H9 (cell line): ENCODE measurements at places on chromosomes 2 and 18.

GRCh38 chr18:29840089-29840488 is 1202.5 kb downstream of the DSC3 start:
- no peak for DNase-seq
- H3K27ac ChIP-seq, result no peak overlapping the region
- no peaks in the 10 kb centered on the region for H3K36me3 ChIP-seq
- H3K4me3 ChIP-seq, result no peak overlapping the region
- no peaks in the 10 kb centered on the region for H3K4me1 ChIP-seq

- peak; percentile 80 for DNase-seq
- H3K27me3 ChIP-seq, result no peaks in the 10 kb centered on the region
- H3K4me3 ChIP-seq, result peak overlapping the region; percentile 56; the same call in 1 of the 3 replicates
- H3K36me3 ChIP-seq, result peaks cover 9% of the 10 kb centered on the region
Measured at GRCh38 chr2:74006459-74006858, 21.7 kb downstream of the TET3 start.

GRCh38 chr2:161122772-161123530 is 37.3 kb upstream of the TANK start:
- H3K27ac ChIP-seq, result peak overlapping the region; percentile 7
- DNase-seq, result no peak
- H3K36me3 ChIP-seq, result no peaks in the 10 kb centered on the region
- H3K4me1 ChIP-seq, result peaks cover 4% of the 10 kb centered on the region

- DNase-seq, result no peak
- H3K4me1 ChIP-seq, result no peaks in the 10 kb centered on the region
- no peak overlapping the region for H3K27ac ChIP-seq
Measured at GRCh38 chr2:97969081-97970067, 26.4 kb downstream of the TMEM131 start.

GRCh38 chr2:98480598-98480997 is 35.9 kb downstream of the INPP4A start:
- no peaks in the 10 kb centered on the region for H3K27me3 ChIP-seq
- peaks cover 4% of the 10 kb centered on the region; the same call in 1 of the 2 replicates for H3K36me3 ChIP-seq
- H3K4me1 ChIP-seq, result no peaks in the 10 kb centered on the region; the same call in 1 of the 2 replicates
- no peak overlapping the region for H3K4me3 ChIP-seq
